ENCODE measurements at places on chromosomes 2 and 18.

DNA sequence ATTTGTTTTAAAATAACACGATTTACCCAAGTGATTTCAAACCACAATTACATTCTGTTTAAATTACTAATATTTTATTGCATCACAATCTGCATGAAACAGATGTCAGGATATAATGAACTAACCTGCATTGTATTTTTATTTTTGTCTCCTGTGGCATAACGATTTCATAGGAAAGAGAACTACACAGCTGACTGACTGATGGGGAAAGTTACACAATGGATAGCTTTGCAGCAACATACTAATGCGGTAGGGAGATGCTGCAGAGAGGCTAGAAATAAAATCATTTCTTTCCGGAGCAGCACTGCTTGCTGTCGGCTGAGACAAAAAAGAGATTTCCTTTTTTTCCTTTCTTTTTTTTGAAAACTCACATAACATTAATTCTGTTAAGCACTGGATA, 36.9 kb downstream of the SCN1A start:
- no peak for DNase-seq

DNA sequence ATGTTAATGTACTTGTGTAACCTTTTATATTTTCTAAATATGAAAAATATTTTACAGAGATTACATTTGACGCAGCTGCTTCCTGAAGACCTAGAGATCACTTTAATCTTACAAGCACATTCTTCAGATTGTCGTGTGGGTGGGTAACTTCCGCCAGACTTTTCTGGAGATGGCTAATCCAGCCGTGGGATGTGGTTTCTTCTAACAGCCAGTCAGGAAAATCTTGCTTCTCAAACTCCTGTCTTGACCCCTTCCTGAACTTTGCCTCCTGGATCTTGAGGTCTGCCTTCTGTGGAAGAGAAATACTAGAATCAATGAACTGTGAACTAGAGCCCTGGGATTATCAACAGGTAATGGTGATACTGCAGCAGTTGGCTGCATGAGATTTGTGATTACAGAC, 401.6 kb upstream of the TNP1 start:
- DNase-seq = peak; percentile 4

- no peak for DNase-seq
Measured at GRCh38 chr18:13559754-13560153, 166.6 kb downstream of the FAM210A start.

DNA sequence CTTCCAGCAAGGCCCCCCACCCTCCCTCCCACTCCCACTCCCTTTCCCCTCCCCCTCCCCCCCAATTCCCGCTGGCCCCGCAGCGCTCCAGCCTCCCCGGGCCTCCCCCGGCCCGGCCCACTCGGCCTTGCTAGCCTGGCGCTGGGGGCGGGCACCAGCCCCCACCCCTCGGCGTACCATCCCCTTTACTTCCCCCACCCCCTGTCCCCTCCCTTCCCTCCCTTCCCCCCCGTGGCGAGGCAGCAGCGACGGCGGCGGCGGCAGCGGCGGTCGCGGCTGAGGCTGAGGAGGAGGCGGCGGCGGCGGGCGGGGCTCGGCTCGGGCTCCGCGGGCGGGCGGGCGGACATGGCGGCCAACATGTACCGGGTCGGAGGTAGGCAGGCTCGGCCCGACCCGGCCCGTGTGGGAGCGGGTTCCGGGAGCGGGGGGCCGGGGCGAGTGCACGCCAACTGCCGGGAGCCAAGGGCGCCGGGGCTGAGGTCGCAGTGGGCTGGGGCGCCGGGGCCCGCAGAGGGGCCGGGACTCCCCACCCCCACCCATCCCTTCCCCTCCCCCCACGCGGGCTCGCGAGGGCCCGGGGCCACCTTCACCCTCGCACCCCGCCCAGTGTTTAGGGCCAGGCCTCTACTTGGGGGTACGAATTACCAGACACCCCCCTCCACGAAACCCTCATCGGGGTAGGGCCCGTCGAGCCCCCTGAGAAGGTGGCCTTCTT, at the start of gene MTA3:
Gene MTA3 (plus strand): TSS at position 232 of the 715 bp plus-strand sequence. CDS start 114 bp downstream, at position 346.
- DNase-seq = peak; percentile 46

- DNase-seq = no peak
Measured at GRCh38 chr2:223865907-223866508, 28.6 kb upstream of the AP1S3 start.

DNA sequence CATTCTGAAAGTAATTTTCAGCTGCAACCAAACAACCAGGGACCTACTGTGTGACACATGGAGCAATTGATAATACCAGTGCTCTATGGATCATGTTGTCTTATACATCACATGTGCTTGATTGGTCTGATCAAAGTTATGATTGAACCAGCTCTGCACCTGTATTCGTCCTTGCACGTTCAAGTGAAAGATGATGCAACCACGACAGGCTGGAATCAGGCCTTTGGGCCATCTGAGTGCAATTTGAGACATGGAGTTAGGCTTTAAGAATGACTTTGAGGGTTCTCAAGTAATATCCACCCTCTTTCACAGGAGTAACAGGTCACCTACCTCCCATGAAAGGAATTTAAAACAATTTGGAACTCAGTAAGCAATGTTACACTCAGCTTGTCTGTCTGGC, 165.2 kb downstream of the SLC8A1 start:
- DNase-seq = no peak

- no peak for DNase-seq
Measured at GRCh38 chr18:52401236-52401635, 61.2 kb downstream of the DCC start.

DNA sequence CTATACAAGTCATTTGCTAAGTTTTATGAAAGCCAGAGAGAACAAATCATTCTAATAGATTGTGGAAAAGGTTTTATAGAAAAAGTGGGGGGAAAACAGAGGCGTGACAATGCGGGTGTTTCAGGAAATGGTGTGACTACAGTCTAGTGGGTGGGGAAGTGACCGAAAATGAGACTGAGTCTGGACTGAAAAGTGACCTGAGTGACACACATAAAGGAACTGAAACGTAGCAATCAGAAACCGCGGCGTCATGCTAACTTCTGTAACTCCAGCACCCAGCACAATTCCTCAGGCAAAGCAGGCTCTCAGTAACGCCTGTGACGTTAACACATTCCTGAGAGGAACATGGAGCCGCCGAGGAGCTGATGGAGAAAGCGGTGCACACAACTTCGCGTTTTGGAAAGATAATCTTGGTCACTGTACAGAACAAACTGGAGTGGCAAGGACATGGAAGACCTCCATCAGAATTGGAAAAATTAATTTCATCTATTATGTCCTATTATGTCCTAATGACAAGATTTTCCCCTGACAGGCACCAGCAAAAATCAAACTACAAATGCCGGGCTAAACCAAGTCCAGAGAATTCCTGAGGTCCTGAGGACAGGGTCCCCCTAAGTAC, 1.4 kb upstream of the CD226 start:
- DNase-seq = no peak

- DNase-seq = no peak
Measured at GRCh38 chr18:52437161-52437560, 97.2 kb downstream of the DCC start.

DNA sequence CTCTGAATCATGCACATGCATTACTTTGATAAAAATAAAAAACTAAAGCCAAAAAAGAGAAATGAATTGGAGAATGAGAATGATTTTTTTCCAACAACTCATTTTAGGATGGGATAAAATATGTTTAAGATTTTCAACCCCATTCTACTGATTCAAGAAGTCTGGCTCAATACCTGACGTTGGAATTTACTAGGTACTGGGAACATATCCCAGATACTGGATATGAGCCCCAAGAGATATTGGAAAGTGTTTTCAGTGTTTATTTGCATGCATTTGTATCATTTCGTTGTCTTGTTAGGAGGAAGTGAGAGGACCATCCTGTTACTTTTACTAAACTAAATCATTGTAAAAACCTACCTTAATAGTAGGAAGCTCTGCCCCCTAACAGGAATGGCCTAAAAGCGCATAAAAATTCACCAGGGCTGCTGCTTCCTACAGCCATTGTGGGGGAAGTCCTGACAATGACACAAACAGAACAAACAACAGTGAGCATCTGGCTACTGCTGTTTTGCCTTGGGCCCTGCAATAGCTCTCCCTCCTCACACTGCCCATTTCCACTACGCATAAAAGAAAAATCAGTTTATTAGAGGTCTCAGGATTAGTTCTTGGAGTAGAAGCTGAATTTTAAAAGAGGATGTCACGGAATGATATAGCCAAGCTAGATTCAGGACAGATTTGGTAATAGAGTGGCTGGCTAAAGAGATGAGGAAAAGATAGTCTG, 35.2 kb downstream of the ANKAR start:
- DNase-seq = no peak

DNA sequence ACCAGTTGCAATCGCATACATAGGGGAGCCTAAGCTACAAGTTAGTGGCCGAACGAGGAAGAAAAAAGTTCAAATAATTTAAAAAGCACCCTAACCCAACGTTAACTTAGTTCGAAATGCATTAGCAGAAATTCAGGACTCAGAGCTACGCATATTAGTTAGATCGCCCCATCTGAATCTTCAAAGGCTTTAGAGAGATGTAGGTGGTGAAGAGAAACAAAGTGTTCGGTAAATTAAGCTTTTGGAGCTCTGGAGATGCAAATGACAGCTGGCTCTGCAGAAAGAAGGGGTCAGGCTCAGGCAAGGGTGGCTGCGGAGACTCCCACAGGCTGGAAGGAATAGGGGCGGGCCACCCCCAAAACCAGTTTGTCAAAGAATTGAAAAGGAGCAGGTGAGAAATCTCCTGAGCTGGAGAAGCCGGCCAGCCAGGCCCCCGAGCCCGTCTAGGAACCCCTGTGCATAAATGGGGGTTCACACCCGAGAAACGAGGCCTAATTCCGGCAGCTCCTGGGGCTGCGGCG, 621 bp downstream of the TXNL1 start:
- peak; percentile 9 for DNase-seq

DNA sequence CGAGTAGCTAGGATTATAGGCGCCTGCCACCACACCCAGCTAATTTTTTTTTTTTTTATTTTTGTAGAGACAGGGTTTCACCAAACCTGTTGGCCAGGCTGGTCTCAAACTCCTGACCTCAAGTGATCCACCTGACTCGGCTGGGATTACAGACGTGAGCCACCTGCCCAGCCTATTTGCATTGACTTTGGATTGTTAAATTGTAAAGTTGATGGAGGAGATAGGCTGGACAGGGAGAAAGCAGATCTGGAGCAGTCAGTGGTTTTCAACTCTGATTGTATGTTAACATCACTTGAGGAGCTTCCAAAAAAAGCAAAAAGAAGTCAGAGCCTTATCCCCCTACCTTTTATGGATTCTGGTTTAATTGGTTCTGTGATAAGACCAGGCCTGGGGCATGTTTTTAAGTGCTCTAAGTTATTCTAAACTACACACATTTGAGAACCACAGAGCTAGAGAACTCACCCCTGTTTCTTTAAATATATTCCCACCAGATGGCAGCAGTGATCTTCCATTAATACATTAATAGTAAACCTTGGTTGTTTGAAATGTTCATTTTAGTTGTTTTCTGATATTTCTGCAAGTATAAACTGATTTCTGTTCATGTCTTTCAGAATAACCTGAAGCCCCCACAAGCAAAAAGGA, 7.5 kb downstream of the C2orf49 start:
- DNase-seq = peak; percentile 68

DNA sequence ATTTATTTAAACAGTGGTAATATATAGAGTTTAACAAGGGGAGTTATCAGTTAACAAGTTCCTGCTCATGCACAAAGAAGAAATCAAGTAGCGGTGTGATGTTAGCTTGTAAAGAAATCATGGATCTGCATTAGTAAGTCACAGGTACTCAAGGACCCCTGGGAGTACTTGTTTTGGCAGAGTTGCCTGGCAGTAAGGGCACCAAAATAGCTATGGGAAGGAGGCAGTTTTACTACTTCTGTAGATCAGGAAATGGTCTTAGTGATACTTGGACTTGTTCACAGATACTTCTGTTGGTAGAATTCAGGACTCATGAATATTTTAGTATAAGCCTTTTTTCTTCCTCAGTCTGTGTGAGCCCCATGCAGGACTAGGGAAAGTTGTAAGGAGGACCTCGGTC, 107.3 kb upstream of the IL1R2 start:
- DNase-seq = no peak

GRCh38 chr2:170813611-170814532, 2.8 kb upstream of the GAD1 start:
- peak; percentile 70 for DNase-seq

DNA sequence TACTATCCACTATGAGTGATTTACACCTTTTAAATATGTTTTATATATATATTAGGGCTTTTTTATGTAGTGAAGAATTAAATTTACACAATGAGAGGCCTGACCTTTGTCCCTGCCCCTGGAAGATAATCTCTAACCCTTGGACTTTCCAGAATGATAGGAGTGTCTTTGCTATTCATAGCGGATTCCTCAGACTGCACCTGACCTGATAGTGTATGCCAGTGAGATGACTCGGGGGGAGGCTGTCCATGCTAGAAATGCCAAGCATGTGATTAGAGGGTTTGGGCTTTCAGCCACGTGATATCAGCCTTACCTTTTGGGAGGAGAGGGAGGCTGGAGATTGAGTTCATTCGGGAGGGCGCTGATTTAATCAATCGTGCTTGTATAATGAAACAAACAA, 44.1 kb upstream of the LHCGR start:
- DNase-seq = no peak

GRCh38 chr2:113200236-113200635, 26.5 kb downstream of the PSD4 start:
- DNase-seq = no peak

- DNase-seq = no peak
Measured at GRCh38 chr2:24016376-24016761, 6.5 kb downstream of the MFSD2B start.

DNA sequence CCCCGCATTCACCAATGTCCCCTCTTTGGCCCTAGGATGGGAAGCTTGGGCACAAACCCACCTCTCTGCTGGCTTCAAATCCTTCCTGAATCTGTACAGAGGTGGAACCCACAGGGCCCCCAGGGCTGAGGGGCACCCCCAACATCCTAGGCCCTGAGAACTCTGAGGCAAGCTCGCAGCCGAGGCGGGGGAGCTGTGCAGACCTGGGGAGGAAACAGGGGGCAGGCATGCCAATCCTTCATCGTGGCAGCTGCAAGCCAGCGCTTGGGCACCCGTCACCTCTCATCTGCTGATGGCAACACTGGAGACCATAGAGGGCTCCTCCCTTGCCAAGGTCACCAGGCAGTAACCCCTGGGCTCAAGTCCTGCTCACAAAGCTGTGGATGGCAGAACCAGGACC, 10.8 kb downstream of the ECEL1 start:
- no peak for DNase-seq

- DNase-seq = peak; percentile 38
Measured at GRCh38 chr2:199861132-199861774, 10.3 kb upstream of the FTCDNL1 start.

DNA sequence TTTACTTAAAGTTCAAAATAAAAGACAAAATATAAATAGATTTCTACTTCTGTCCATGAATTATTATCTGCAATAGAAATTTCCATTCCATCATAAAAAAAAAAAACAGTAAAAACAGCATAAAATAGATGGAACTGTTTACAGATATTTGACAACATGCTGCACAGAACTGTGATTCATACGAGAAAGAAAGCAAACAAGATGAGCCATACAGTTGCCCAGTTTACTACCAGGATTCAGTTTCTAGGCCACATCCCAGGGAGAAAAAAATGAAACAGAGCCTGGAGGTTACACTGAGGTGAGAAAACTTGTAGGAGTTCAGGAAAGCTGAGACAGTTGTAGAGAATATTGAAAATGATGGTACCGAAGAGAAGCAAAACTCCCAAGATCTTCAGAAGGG, 1426.9 kb upstream of the ACVR2A start:
- DNase-seq = no peak
